ENCODE measurements at places on chromosomes 11 and 22.

DNA sequence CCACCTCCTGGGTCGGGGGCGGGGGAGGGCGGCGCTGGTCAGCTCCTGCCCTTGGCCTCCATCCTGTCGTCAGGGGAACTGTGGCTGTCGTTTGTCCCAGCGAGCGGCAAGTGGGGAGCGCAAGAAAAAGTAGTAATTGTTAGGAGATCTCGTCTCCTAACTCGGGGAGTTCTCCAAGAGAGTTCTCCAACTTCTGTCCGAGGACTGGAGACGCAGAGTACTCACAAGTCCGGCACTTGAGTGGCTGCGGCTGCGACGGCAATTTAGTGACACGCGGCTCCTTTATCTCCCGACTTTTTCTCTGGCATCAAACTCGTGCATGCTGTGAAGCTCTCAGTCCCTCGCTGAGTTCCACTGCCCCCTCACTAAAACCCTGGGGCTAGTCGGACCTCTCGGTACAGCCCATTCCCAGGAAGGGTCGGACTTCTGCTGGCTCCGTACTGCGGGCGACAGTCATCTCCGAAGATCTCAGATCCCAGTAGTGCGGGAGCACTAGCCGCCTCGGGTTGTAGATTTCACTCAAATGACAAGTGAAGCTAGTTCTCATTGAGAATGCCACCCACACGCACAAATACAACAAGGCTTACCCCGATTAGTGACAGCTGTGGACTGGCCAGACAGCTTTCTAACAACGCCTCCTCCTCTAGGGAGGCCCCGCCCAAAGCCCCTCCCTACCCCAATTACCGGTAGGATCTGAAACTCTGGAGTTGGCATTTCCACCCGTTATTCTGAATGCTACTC lies at the start of gene PGR:
Gene PGR, minus strand, starts transcription at position 611 of the 741 bp plus-strand sequence. CDS start 743 bp downstream, outside the sequence.
- peak; percentile 44 for DNase-seq

- peak; percentile 30 for DNase-seq
Measured at GRCh38 chr11:65516135-65516968, 8.5 kb upstream of the SCYL1 start.

DNA sequence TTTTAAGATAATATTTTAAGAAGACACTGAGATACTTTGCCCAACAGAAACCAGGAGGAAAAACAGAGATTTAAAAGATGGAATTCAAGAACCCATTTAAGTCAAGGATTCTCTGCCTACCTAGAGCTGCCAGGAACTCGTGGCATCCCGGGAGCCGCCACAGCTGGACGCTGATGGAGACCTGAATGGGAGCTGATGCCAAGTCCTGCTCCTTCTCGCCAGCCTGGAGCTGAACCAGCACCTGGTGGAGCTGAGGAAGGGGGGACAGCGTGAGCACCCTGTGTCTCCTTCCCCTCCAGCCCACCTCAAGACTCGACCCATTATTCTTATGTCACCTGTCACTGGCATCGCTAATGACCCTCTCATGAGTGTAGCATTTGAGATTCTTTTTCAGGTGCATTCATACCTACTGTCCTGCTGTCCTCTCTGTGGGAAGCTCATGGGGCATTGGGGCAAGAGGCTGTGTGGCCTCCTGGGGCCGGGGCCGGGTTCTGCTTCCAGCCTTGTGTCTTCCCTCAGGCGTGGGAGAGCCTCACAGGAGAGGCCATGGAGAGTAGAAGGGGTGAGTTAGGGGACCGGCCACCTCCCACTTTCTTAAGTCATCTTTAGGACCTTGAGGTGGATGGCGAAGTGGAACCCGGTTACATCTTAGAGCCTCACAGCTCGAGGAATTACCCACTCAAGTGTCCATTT lies 70.8 kb upstream of the PITPNB start:
- DNase-seq = no peak

- DNase-seq = no peak
Measured at GRCh38 chr11:115515647-115516395, 11.6 kb upstream of the CADM1 start.

DNA sequence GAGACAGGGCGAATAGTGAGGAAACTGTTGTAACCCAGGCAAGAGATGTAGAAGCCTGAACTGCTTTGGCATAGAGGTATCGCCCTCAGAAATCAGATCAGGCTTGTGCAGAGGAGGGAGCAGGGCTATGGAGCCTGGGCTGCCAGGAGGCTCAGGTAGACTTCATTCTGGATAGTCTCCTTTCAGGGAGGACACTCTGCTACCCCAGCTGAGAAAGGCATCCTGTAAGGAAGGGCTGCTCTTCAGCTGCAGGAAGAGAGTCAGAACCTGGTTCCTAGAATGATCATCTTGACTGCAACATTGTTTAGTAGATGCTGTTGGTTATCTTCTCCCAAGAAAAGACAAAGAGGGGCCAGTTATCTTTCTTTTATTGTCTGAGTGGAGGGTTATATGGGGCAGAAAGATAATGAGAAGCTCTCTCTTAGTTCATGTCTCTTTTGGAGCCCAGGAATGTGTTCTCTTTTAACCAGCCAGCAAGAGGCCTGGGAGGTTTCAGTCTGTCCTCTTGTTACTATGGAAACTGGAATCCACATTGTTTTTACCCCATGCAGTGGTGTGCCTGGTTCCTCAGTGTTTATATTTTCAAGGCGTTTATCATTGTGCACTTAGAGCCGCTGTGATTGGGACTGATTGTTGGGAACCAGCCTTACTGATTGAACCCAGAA lies 95.7 kb downstream of the STIM1 start:
- no peak for DNase-seq

Data from D341Med (cell line).